ENCODE measurements at places on chromosomes 2 and 18.

GRCh38 chr2:23916727-23917405, 10.1 kb downstream of the ATAD2B start:
- DNase-seq, result no peak

DNA sequence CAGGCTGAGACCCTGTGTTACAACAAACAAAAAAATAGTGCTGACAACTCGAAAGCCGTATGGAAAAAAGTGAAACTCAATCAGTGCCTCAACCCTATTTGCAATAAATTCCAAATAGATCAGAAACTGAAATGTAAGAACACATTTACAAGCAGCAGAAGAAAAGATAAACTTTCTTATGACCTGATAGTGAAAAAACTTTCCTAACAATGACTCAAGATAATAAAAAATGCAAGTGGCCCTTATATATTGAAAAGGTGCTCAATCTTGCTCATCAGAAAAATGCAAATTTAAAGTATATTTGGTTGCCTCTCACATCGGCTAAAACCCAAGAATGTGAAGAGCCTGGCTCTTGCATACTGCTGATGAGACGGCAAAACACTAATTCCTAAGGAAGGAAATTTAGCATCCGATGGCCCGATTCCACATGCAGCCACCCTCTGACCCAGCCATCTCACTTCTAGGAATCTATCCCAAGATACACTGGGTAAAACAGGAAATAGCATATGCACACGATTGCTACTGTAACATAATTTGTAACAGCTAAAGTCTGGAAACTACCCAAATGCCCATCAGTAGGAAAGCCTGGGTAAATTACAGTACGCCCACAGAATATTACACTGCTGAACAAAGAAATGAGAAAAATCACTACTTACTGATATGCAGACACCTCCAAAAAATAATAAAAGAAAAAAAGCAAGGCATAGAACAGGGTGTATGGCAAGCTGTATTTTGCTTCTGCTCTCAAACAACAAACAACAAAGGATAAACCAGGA, 56.8 kb downstream of the HDLBP start:
- DNase-seq, result no peak

DNA sequence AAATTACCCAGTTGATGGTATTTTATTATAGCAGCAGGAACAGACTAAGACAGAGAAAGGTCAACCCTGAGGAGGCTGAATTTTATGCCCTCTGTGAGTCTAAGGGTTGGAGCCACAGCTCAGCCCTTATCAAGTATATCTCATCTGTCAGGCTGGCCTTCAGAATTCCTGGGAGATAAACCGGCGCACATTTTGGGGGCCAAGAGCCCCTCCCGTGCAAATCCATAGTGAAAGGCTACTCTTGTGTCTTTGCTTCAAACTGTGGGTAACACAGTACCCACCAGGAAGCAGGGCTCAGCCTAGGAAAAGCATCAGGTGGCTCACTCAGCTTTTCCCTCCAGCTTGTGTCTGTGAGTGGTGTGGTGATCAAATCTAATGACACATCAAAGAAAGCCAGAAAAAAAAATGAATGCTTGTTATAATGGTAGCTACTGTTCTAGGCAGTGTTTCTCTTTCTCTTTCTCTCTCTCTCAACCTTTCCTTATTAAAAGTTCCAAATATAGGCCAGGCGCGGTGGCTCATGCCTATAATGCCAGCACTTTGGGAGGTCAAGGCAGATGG, 25.0 kb upstream of the ASXL2 start:
- no peak for DNase-seq

DNA sequence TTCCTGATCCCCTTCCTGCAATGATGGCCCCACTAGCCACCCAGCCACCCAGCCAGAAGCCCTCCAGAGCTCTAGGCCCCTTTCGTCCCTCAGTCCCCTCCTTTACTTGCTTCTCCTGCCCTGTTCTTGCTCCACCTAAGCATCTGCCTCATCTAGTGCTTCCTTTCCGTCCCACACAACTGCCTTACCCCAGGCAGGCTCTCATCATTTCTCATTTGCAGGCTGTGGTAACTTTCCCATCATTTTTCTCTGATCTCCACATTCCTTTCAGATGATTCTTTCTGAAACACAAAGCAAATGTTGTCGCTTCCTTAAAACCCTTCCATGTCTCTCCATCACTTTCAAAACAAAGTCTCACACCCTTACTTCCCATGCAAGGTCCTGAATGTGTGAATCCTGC, 459.8 kb downstream of the METTL4 start:
- DNase-seq, result no peak

DNA sequence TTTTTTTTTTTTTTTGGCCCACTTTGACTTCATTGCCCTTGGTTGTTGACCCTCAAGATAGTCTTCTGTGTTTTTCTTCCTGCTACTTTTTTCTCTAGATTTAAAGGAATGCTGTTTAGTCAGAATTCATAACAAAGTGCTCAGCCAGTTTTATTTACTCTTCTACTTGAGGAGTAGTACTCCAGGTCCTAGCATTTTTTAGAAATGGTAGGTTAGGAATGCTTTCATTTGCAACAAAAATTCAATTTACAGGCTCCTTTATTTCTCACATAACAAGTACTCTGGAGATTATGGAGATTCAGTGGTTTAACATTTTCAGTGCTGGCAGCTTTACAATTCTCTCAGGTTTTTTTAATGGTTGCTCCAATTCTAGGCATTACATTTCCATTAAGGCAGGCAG, 58.2 kb downstream of the KIAA1328 start:
- no peak for DNase-seq

DNA sequence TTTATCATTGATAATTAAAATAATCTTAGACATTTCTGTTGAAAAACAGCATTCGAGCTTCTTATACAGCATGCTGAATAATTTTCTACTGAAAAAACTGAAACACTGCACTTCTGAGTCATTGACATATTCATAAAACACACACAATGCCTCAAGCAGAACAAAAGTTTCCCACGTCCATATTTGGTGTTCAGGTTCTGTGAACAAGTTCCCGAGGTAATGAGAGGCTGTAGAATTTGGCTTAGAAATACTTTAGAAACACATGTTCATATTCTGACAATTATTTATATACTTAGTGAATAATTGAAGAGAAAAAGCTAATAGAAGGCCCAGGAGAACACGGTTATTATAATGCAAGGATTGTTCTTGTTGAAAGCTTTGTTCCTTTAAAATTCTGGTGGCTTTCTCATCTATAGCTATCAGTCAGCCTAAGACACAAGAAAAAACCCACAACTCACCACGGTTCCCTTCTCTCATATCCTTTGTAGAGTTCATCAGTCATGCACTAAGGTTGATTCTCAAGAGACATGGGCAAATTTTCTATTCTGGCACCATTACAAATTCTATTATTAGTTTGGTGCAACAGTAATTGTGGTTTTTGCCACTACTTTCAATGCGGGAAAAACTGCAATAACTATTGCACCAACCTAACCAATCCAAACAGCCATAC, 194.4 kb downstream of the TMX3 start:
- DNase-seq, result no peak

- DNase-seq, result no peak
These were observed 311.2 kb upstream of the PKDCC start for GRCh38 chr2:41736586-41736985.

GRCh38 chr18:48637081-48637990, 98.5 kb downstream of the CTIF start:
- DNase-seq, result no peak

DNA sequence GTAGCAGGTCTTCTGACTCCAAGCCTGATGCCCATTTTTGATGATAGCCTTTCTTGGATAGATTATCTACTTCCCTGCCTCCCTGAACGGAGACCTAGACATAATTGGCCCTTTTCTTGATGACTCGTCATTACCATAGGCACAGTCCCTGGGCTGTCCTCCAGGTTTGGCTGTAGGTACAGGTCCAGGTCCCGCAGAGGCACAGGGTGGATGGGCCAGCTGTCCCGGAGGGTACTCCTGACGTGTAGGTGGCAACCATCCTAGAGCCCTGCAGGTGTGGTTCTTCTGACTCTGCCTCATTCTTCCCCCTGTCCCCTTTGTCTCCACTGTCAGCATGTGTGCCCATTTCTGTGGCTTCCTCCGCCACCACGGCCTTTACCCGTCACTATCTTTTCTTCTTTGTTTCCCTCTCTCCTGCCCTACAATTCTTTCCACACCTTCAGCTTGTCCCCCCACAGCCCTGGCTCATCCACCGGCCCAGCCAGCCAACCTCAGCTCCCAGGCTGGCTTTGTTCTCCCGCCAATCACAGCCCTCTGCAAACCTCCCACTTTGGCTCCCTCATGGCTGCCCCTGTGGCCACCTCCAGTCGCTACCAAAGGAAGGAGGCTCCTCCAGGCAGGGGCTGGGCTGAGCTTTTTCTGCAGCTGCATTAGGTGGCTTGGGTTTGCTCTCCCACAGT, 102.8 kb downstream of the SMAD7 start:
- no peak for DNase-seq

DNA sequence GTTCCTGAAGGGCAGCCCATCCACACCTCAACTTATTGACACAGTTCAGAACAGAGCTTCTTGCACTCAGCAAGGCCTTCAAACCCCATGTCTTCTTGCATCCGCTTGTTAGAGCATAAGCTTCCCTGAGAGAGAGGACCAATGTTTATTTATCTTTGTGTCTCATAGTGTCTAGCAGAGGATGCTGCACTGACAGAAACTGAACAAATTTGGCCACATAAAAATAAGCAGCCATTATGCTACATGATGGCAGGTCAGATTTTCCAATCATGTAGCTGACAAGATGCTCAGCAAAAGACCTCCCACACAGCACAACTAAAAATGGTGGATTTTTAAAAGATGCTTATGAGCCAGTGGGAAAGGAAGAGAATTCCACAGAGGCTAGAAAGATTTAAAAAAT, 38.1 kb upstream of the SIGLEC15 start:
- DNase-seq, result no peak

DNA sequence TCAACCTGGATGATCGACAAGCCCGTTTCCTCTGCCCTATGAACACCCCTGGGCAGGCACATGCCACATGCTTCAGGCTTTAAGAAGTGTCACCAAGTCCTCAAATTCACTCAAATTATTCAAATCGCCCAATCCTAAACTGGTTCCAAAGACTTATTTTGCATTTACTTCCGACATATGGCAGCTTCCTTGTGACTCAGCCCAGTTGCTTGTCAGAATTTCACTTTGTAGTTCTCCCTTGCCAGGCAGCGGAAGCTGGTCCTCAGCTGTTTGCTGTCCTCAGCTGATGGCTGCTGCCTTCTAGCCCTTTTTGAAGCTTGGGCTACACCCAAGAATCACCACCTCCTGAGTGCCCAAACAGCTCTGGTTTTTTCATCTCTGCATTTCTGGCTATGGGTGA, 105.4 kb upstream of the LMAN1 start:
- no peak for DNase-seq

DNA sequence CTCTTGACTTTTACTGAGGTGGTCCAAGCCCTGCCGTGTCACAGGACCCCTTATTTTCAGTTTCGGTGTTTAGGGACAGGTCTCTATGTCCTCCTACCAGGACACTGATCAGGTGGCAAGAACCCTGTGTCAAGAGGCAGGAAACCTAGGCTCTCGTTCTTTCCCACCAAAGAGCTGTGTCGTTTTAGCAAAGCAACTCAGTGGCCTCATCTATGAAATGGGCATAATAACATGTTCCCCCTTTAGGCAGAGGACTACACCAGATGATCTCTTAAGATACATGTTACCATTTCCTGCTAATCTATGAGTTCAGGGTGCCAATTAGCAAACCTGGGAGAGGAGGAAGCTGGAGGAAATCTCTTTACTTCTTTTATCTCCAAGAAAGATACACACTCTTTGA, 1.9 kb downstream of the RAB31 start:
- DNase-seq, result no peak

- DNase-seq, result no peak
These were observed 9.1 kb downstream of the RAX start for GRCh38 chr18:59264121-59264571.

- no peak for DNase-seq
These were observed 41.8 kb downstream of the MSTN start for GRCh38 chr2:190020720-190021119.

- DNase-seq, result no peak
These were observed 492.5 kb upstream of the ID2 start for GRCh38 chr2:8189316-8189715.

- DNase-seq, result no peak
These were observed 100.3 kb upstream of the CAVIN2 start for GRCh38 chr2:191947235-191947634.

GRCh38 chr18:13379930-13380690, 161.6 kb downstream of the LDLRAD4 start:
- DNase-seq, result no peak

DNA sequence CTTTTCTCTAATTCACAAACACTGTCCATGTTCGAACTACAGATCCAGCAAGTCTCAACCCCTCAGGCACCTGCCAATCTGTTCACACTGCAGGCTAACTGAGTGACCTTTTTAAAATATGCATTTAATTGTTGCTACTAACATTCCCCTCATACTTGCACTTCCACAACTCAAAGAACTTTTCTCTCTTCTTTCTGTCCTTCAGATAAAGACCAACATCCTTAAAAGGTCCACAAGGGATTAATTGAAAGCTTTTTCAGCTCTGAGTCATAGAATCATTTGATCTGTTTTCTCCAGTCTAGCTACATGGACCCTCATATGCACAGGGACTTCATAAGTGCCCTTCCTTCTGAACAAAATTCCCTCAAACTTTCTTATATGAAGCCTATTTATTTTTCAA, 1321.2 kb downstream of the DPP10 start:
- DNase-seq, result no peak

GRCh38 chr2:85394261-85394681, 15.9 kb downstream of the CAPG start:
- no peak for DNase-seq

DNA sequence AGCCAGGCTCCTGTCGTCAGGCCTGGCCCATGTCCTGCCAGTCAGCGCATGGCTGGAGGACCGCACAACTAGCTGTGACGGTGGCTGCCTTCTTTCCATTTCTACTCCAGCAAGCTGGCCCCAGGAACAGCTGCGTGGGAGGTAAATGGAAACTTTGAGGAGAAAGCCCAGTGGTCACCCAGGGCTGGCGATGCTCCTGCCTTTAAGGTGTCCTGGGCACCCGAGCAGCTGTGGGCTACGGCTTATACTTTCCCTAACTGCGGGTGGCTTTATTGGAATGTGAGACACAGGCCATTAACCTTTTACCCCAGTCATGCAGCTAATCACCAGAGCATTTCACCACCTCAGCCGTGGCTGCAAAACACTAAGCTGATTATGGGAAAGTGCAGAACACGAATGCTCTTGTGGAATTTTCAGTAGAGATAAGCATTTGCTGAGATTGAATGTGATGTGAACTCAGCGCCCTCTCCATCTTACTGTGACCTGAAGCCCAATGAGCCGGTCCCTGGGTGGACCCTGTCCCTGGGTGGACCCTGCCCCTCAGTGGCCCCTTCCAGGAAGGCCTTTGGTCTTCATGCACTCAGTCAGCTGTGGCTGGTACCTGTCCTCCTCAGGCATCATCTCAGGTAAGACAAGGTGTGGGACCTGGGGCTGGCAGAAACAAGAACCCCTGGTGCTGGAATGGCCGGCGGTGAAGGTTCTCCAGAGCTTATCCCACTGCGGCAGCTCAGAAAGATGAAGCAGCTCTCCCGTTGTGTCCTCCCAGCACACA, 275.4 kb upstream of the HS6ST1 start:
- no peak for DNase-seq

DNA sequence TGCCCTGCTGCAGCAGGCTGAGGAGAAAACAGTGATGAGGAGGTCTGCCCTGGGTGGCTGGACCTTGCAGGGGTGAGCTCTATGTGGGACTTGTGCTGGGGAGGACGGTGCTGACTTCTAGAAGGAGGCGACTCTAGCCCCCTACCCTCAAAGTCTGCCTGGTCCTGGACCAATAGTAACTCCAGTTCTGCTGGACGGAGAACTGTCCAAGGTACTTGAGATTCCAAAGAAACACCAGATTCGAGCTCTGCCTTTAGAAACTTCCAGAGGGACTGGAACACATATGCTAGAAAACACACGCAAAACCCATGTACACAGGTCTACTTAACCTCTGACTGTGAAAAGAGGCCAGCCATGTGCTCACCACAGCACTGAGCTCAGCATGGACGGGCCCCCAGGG, 260.6 kb downstream of the TWIST2 start:
- DNase-seq, result no peak

Data from stimulated activated CD4-positive, alpha-beta T cell treated with anti-CD3 and anti-CD28 coated beads, Interleukin-2, amount 100 ng/mL, for 24 hours (primary cell).